ENCODE measurements at places on chromosomes 7 and 10.

- DNase-seq, result no peak
These were observed 154.6 kb upstream of the TARP start for GRCh38 chr7:38428041-38428440.

- no peak for DNase-seq
These were observed 63.4 kb upstream of the GSDME start for GRCh38 chr7:24820730-24821044.

GRCh38 chr7:57449904-57450303, at the start of gene ZNF716:
TSS of gene ZNF716 (plus strand) at chr7:57450177. CDS start at chr7:57450289, 112 bp downstream.
- DNase-seq, result no peak

GRCh38 chr7:51058764-51059163, 257.8 kb downstream of the COBL start:
- no peak for DNase-seq

DNA sequence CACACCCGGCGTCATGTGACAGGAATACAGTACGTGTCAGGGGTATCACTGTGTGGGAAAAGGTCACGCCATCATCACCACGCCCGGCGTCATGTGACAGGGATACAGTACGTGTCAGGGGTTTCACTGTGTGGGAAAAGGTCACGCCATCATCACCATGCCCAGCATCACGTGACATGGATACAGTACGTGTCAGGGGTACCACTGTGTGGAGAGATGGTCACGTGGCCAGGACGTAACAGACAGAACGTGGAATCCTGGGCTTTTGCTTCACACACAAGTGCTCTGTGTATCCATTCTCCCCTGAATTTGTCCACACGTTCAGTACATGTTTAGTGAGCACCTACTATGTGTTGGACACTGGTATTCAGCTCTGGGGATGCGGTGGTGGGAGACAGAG, 34.5 kb upstream of the DIP2C start:
- no peak for DNase-seq

- no peak for DNase-seq
These were observed 83.5 kb downstream of the SLC37A3 start for GRCh38 chr7:140314573-140315480.

DNA sequence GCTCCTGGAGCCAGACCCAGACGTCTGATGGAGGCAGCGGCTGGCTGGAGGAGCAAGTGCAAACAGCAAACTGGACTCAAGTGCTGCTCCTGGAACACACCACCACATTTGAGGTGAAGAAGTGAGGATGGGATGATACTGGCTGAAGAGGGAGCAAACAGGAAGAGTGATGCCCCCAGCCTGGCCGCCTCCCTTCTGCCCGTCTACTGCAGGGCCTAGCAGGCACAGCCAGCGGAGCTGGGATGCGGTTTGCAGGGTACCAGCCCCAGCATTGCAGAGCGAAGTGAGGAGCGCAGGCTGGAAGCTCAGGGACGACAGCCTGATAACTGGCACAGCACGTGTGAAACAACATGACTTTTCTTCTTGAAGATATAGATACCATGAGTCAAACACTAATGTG, 111.8 kb upstream of the ZNF32 start:
- no peak for DNase-seq

- no peak for DNase-seq
These were observed 10.2 kb upstream of the YWHAG start for GRCh38 chr7:76369018-76369417.

- peak; percentile 29 for DNase-seq
These were observed 11.0 kb upstream of the DNTT start for GRCh38 chr10:96292971-96293920.

- no peak for DNase-seq
These were observed 315.2 kb upstream of the GLI3 start for GRCh38 chr7:42552227-42552626.

DNA sequence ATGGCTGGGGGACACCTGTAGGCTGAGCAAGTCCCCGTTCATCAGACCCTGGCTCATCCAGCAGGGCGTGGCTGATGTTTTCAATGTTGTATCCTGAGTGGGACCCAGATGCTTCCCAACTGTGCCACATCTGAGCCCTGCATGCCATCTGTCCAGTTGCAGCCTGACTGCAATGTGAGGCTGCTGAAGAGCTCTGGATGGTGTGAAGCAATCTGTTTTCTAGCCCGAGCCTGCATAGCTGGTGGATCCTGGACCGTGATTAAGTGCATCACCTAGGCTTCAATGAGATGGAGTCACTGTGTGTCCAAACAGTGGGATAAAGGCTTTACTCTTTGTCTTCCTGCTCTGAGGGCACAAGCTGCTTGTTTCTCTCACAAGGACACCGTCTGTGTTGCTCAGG, 99.8 kb downstream of the TCF7L2 start:
- no peak for DNase-seq

Measured in RPMI7951 (cell line).